ENCODE measurements at places on chromosomes 4 and X. TPM values are rescaled to one million over a fixed set of nuclear protein-coding genes. Genes with fewer than 3 reads are reported as not detected.

GRCh38 chr4:2948895-2949781 is 14.1 kb downstream of the NOP14 start:
- peak; percentile 33 for DNase-seq

GRCh38 chr4:175435381-175435783 is 376.7 kb downstream of the GPM6A start:
- peak; percentile 44 for DNase-seq

Gene ERCC6L
- 0.31 TPM for total RNA-seq

Gene ZNF330
- 33.8 TPM for total RNA-seq

- no peak for DNase-seq
These were observed 41.4 kb upstream of the MSANTD1 start for GRCh38 chr4:3207531-3208037.

GRCh38 chr4:95124906-95125504 is 367.2 kb downstream of the BMPR1B start:
- peak; percentile 28 for DNase-seq

Gene FANCB
- total RNA-seq, result 8.0 TPM

DNA sequence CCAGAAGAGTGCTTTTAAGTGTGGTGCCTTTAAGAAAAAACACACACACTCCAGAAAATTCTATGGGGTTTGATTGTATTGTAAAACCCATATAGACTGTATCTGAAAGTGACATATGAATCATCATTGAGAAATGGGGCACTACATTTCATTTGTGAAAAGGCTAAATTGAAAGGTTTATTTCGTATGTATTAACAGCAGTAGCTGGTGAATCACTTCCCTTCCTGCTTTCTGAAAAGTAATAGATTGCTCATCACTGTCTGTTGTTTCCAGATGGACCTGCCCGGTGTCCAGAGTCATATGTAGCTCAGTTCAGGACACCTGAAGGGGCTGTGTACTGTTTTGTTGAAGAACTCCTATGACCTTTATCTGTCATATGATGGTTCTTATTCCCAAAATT is 28.1 kb upstream of the HPRT1 start:
- no peak for DNase-seq

GRCh38 chr4:175421506-175421905 is 390.6 kb downstream of the GPM6A start:
- no peak for DNase-seq

- DNase-seq, result no peak
These were observed 959.2 kb downstream of the ADGRL3 start for GRCh38 chr4:62159306-62159705.

GRCh38 chr4:40559585-40560465 is 69.8 kb downstream of the RBM47 start:
- DNase-seq, result no peak

DNA sequence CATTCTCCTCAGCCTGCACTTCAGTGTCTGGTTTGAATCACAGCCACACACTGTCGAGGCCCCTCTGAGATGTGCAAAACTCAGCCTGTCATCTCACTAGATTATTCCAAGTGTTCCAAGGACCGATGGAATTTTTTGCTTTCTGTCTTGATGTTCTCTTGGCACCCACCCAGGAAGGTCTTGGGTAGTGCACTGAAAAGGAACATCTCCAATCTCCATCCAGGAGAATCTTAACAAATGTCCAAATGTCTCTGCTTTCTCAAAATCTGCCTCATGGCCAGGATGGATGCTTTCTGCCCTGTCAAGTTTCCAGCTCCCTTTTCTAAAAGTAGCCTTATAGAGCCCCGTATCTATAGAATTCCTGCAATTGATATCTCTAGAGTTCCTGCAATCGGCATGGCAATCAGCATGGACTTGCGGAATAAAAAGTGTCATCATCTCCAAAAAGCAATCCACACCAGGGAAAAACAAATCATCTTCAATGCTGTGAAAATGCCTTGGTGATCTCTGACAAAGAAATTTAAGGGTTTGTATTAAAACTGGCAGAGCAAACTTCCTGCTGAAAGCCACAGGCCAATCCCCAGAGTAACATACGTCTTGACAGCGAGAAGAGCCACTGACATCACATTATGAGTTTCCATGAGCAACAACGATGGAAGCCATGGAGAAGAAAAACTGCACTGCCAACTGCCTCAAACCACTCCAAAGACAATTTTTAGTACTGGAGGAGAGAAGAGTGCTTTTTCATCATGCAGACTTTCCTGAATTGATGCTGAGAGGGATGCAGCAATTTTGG is 215.3 kb upstream of the FAM9B start:
- DNase-seq, result no peak

- no peak for DNase-seq
These were observed 129.1 kb upstream of the TEX13D start for GRCh38 chrX:124203311-124203710.

Gene ZCCHC12
- 1.5 TPM for total RNA-seq

All from lung (tissue), 17 donors.